Uterus (tissue), 4 donors: ENCODE measurements at places on chromosomes 16 and 17.

GRCh38 chr17:27532269-27533263 is 76.3 kb downstream of the KSR1 start:
- no peak overlapping the region for H3K27ac ChIP-seq
- no peak for DNase-seq
- no peaks in the 10 kb centered on the region for H3K36me3 ChIP-seq

DNA sequence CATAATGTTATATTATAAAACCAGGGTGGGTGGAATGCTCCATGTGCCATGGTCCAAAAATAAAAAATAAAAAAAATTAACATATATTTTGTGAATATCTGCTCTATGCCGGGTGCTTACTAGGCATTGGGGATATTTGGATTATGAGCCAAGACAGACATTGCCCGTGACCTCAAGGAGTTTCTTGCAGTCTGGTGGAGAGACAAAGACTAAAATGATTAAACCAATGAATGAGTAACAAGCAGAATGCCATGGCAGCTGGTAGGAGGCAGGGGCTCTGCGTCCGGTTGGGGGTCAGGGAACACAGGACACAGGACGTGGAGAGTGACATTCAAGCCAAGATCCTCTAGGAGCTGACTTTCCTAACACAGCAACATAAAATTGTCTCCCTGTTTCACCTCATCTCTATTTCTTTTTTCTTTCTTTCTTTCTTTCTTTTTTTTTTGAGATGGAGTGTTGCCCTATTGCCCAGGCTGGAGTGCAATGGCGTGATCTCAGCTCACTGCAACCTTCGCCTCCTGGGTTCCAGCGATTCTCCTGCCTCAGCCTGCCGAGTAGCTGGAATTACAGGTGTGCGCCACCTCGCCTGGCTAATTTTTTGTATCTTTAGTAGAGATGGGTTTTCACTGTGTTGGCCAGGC is 35.4 kb downstream of the RGS9 start:
- H3K27ac ChIP-seq: no peak overlapping the region
- no peaks in the 10 kb centered on the region for H3K36me3 ChIP-seq
- no peak overlapping the region for H3K4me3 ChIP-seq
- no peak for DNase-seq
- H3K27me3 ChIP-seq: no peaks in the 10 kb centered on the region
- no peaks in the 10 kb centered on the region for H3K4me1 ChIP-seq

GRCh38 chr16:31092330-31092729 is 2.3 kb downstream of the VKORC1 start:
- no peak overlapping the region for H3K27ac ChIP-seq
- H3K27me3 ChIP-seq: no peaks in the 10 kb centered on the region
- H3K4me1 ChIP-seq: no peaks in the 10 kb centered on the region
- H3K36me3 ChIP-seq: no peaks in the 10 kb centered on the region

DNA sequence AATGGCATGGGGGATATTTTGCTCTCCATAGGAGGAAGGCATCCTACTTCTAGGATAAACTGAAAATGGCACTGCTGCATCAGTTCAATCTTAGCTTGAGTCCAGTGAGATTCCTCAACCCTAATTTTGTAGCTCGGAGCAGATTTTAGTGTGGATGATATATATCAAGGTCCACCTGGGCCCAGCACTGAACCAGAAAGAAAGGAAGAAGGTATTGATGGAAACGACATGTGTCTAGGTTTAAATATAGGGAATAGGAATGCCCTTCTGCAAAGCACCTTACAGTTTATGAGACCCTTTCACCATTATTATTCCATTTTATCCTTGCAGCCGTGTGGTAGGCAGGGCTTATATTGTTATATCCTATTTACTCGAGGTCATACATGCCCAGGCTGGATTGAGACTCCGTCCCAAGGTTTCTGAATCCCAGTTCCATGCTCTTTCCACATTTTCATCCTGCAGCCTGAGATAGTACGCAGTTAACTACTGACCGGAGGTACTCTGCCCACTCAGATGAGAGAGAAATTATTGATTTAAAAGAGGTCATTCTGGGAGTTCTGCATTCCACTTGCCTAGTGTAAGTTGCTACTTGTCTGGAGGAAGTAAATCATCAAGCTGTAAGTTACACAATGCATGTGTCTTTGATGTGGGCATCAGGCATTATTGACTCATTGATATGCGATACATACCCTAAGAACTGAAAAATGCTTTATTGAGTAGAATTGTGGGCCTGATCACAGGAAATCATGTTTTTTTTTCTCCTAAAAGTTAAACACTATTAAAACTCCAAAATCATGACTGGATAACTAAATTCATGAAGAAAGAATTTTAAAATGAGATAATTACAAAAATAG is 10.1 kb downstream of the KRT39 start:
- H3K36me3 ChIP-seq: no peaks in the 10 kb centered on the region
- H3K27ac ChIP-seq: no peak overlapping the region
- no peaks in the 10 kb centered on the region for H3K27me3 ChIP-seq
- H3K4me1 ChIP-seq: no peaks in the 10 kb centered on the region
- DNase-seq: no peak
- no peak overlapping the region for H3K4me3 ChIP-seq

- no peak for DNase-seq
- H3K36me3 ChIP-seq: no peaks in the 10 kb centered on the region
- no peaks in the 10 kb centered on the region for H3K4me1 ChIP-seq
- no peak overlapping the region for H3K27ac ChIP-seq
- no peaks in the 10 kb centered on the region for H3K27me3 ChIP-seq
- no peak overlapping the region for H3K4me3 ChIP-seq
Measured at GRCh38 chr16:89080196-89080853, 13.3 kb upstream of the ACSF3 start.

DNA sequence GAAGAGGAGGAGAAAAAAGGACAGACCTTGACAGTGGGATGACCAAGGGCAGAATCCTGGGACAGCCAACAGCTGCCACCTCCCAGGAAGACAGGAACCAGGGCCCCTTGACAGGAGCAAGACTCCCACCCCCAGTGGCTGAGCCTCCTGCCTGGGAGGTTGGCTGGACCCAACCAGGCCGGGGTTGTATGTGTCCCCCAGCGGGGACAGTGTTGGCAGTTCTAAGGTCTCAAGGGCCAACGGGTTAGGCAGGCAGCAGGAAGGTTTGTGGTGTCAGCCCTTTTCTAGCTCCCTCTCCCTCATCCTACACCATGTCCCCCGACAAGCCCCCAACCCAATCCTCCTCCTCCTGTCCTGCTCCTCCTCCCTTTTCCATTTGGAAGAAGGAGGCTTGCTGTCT is 126.2 kb downstream of the MRM1 start:
- DNase-seq: no peak
- H3K36me3 ChIP-seq: no peaks in the 10 kb centered on the region
- H3K4me3 ChIP-seq: no peak overlapping the region
- H3K27ac ChIP-seq: no peak overlapping the region
- no peaks in the 10 kb centered on the region for H3K27me3 ChIP-seq

DNA sequence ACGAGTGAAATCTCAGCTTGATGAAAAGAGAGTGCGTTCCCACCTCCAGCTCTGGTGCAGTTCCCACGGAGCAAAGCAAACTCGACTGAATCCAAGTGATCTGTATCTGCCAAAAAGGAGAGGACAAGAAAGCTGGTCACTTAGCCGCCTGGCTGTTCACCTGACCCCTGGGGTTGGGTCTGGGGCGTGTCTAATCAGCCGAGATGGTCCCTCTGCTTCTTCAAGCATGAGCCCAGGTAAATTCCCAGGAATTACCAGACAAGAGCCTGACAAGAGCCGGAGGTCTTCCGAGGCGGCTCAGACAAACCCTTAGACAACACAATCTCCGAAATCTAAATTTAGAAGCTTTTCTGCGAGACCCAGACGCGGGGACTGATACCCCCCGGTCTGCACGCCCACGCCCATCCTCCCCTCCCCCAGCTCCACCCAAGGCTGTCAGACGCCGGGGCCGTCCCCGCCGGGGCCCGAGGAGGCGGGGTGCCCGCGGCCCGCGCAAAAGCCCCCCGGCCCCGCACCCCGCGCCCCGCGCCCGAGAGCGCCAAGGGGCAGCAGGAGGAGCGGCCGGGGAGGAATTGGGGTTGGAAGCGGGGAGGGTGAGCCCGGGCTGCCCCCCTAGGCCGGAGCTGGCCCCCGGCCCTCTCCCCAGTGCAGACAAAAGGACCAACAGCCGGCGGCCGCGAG is 674 bp downstream of the ZNF821 start:
- no peaks in the 10 kb centered on the region for H3K27me3 ChIP-seq
- H3K36me3 ChIP-seq: no peaks in the 10 kb centered on the region
- H3K4me1 ChIP-seq: no peaks in the 10 kb centered on the region
- peak overlapping the region; percentile 99 for H3K27ac ChIP-seq
- peak overlapping the region; percentile 85 for H3K4me3 ChIP-seq

DNA sequence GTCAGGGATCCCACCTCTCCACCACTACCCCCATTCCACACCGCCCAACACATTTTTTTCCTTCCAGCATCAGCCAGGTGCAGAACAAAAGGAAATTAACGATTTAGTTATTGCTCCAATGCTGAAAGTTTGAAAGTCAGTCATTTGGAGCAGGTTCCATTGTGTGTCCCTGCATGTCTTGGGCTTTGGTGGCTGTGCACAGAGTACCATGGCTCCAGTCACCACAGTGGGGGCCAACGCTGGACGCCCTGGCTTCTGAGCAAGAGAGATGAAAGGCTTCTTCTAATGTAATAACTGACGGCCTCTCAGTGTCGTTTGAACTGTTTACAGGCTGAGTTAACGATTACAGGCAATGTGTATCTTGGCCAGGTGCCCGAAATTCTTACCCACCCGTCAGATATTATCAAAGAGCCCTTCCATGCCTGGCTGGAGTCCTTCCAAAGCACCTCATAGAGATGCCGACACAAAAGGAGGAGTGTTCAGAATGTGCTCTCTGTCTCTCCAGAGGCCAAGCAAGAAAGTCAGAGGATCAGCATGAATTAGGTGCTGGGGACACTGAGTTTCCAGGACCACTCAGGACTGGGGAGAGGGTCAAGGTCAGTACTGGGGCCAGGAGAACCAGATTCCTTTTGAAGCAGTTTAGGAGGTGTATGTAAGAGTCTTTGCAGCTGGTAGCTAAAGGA is 25.9 kb downstream of the RNF43 start:
- H3K36me3 ChIP-seq: no peaks in the 10 kb centered on the region
- H3K4me3 ChIP-seq: no peak overlapping the region
- DNase-seq: no peak

GRCh38 chr16:4934591-4934990 is 2.4 kb downstream of the PPL start:
- no peaks in the 10 kb centered on the region for H3K27me3 ChIP-seq
- DNase-seq: no peak
- no peaks in the 10 kb centered on the region for H3K4me1 ChIP-seq
- no peak overlapping the region for H3K27ac ChIP-seq
- H3K36me3 ChIP-seq: no peaks in the 10 kb centered on the region

DNA sequence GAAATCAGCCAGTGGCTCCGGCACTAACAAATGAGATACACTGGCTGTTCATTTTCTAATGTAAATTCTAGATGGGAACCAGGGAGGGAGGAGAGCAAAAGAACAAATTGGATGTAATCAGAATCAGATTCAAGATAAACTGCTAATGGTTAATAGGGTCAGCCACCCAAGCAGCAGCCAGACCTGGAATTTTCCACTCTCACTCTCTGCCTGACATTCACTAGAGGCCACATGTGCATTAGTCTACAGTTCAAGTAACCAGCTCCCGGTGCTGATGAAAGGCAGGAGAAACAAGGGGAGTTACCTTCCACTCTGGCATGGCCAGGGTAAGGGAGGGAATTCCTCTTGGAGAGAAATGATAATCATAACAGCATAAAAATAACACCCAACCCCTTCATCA is 597.7 kb downstream of the TOX3 start:
- H3K4me3 ChIP-seq: no peak overlapping the region
- no peak overlapping the region for H3K27ac ChIP-seq
- no peak for DNase-seq
- no peaks in the 10 kb centered on the region for H3K36me3 ChIP-seq
- no peaks in the 10 kb centered on the region for H3K27me3 ChIP-seq
- H3K4me1 ChIP-seq: no peaks in the 10 kb centered on the region

- no peak for DNase-seq
- H3K27me3 ChIP-seq: no peaks in the 10 kb centered on the region
- H3K27ac ChIP-seq: no peak overlapping the region
Measured at GRCh38 chr16:75038036-75038858, 39.4 kb downstream of the ZNRF1 start.

GRCh38 chr16:27828671-27829070 is 234.8 kb downstream of the GSG1L start:
- no peaks in the 10 kb centered on the region for H3K4me1 ChIP-seq
- no peak overlapping the region for H3K27ac ChIP-seq
- no peaks in the 10 kb centered on the region for H3K27me3 ChIP-seq
- no peak overlapping the region for H3K4me3 ChIP-seq
- DNase-seq: no peak

GRCh38 chr17:17114592-17115225 is 72.5 kb downstream of the MPRIP start:
- no peak for DNase-seq
- H3K36me3 ChIP-seq: no peaks in the 10 kb centered on the region
- H3K27me3 ChIP-seq: no peaks in the 10 kb centered on the region
- peaks cover 32% of the 10 kb centered on the region for H3K4me1 ChIP-seq
- H3K4me3 ChIP-seq: no peak overlapping the region

- H3K27me3 ChIP-seq: no peaks in the 10 kb centered on the region
- no peak overlapping the region for H3K27ac ChIP-seq
- no peak for DNase-seq
- no peak overlapping the region for H3K4me3 ChIP-seq
Measured at GRCh38 chr16:70808371-70808770, 7.4 kb upstream of the VAC14 start.

- DNase-seq: no peak
- H3K4me3 ChIP-seq: no peak overlapping the region
- H3K27me3 ChIP-seq: no peaks in the 10 kb centered on the region
- H3K27ac ChIP-seq: no peak overlapping the region
Measured at GRCh38 chr17:17035490-17035889, 6.8 kb upstream of the MPRIP start.

- DNase-seq: no peak
- H3K36me3 ChIP-seq: no peaks in the 10 kb centered on the region
- H3K27ac ChIP-seq: no peak overlapping the region
- H3K4me3 ChIP-seq: no peak overlapping the region
- peaks cover 9% of the 10 kb centered on the region for H3K4me1 ChIP-seq
Measured at GRCh38 chr16:9105189-9105588, 13.7 kb downstream of the HAPSTR1 start.

- H3K27ac ChIP-seq: no peak overlapping the region
- no peaks in the 10 kb centered on the region for H3K36me3 ChIP-seq
- peaks cover 5% of the 10 kb centered on the region for H3K27me3 ChIP-seq
- H3K4me3 ChIP-seq: no peak overlapping the region
- DNase-seq: no peak
Measured at GRCh38 chr16:49183911-49184310, 97.7 kb downstream of the CBLN1 start.
